ENCODE measurements at places on chromosomes 6 and 20. TPM values are rescaled to one million over a fixed set of nuclear protein-coding genes. Genes with fewer than 3 reads are reported as not detected.

- H3K4me1 ChIP-seq: no peaks in the 10 kb centered on the region
- no peak for DNase-seq
- H3K36me3 ChIP-seq: no peaks in the 10 kb centered on the region
- H3K27me3 ChIP-seq: no peaks in the 10 kb centered on the region
Observed at GRCh38 chr6:130116273-130116672, 97.9 kb downstream of the L3MBTL3 start.

DNA sequence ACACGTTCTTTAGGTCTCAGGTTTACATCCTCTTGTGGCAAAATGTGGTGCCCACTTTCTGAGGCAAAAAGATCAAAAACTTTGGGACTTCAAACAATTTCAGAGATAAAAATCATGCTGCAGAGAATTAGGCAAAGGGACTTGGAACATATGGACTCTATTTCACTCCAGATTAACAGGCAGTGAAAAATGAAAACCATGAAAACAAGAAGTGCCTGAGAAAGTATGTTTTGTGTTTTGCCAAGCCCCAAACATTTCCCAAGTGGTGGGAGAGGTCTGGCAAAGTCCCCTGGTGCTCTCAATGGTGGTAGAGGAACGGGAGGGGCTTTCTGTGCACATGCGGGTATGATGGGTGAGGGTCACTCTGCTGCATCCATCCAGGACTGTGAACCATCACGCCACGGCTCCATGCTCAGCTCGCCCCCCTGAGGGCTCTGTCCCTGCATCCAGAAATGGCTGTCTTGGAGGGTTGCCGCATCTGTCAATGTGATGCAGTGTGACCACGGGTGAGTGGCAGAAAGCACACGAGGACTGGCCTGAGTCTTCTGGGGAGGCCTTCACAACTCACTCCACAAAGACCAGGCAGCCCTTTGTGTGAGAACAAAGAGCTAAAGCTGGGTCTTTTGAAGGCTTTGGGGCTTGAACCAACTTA is 43.2 kb upstream of the TBC1D7 start:
- peaks cover 16% of the 10 kb centered on the region for H3K4me1 ChIP-seq
- H3K36me3 ChIP-seq: no peaks in the 10 kb centered on the region
- H3K27ac ChIP-seq: no peak overlapping the region

The HCRTR2 gene
- not detected for total RNA-seq

The POM121L2 gene
- total RNA-seq: not detected
